Left colon (tissue), 2 donors: ENCODE measurements at places on chromosomes 1 and 21. TPM values are rescaled to one million over a fixed set of nuclear protein-coding genes. Genes with fewer than 3 reads are reported as not detected.
A peak's percentile ranks its signal among the peaks of the same experiment; 100 is the strongest.

Gene NUDT4B
- total RNA-seq: not detected

Gene CFHR4
- total RNA-seq: not detected

GRCh38 chr1:205301205-205301821 lies 20.2 kb downstream of the NUAK2 start:
- DNase-seq: peak; percentile 53

- DNase-seq: no peak
Measured at GRCh38 chr1:59138402-59138801, 158.5 kb upstream of the FGGY start.
